Retina (tissue), 1 donor: ENCODE measurements at places on chromosomes 3 and 15.

DNA sequence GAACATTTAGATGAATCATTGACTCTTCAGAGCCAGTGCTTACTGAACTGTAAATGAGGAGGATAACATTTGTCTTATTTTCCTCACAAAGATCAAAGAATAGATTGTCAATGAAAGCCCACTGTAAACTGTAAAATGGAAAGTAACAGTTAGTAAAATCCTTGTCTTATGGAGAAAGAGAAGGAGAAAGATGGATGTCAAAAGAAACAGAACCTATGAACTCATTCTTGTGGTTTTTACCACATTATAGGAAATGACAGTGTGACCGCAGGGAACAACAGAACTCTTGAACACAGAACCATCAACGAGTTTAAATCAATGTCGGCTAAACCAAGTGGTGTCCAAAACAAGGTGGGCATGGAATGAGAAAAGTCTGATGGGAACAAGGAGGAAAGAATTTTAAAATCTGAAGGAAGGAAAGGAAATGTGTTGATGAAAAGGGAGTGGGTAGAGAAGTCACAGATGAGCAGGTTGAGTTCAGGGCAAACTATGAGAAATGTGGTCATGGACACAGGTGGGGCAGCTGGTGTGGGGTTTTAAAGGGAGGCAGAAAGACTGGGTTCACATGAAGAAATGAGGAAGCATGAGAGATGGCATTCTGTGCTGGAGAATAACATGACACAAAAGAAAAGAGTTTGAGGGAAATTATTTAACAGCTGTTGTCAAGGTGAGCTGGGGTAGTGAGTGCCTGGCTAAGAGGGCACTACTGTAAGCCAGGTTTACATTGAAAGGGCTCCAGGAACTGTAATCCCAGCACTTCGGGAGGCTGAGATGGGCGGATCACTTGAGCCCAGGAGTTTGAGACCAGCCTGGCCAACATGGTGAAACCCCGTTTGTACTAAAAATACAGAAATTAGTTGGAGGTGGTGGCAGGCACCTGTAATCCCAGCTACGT, 42.4 kb upstream of the ETV5 start:
- no peak for DNase-seq

GRCh38 chr3:53261712-53262111, 5.9 kb upstream of the TKT start:
- DNase-seq, result peak; percentile 53

- DNase-seq, result no peak
Measured at GRCh38 chr3:144350125-144350524, 378.5 kb downstream of the DIPK2A start.

GRCh38 chr3:58386626-58387365, 46.8 kb downstream of the PDHB start:
- no peak for DNase-seq

GRCh38 chr3:116140100-116140689, 305.1 kb downstream of the LSAMP start:
- DNase-seq, result peak; percentile 23

GRCh38 chr3:186417791-186418190, 55.8 kb upstream of the DGKG start:
- DNase-seq, result no peak

GRCh38 chr3:194986208-194987043, 284.5 kb downstream of the XXYLT1 start:
- no peak for DNase-seq
